ENCODE measurements at places on chromosomes 4 and X.

DNA sequence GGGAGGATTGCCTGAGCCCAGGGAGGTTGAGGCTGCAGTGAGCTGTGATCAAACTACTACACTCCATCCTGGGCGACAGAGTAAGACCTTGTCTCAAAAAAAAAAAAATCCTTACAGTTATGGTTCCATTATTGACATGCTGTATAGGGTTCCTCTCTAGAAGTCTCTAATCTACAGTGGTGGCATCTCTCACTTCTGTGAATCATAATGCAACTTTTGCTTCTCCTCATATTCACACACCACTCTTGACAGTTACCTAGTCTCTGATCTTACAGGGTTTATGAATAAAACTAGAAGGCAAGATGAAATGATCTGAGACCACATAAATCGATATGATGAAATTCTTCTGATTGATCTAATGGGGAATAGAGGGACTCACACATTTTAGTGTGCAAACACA is 40.6 kb downstream of the DOCK11 start:
- no peak for DNase-seq

GRCh38 chr4:152686452-152687013 is 6.7 kb upstream of the TMEM154 start:
- DNase-seq = no peak

GRCh38 chr4:129603241-129603931 is 507.4 kb downstream of the C4orf33 start:
- peak; percentile 0 for DNase-seq

- no peak for DNase-seq
These were observed 8.8 kb upstream of the C1GALT1C1 start for GRCh38 chrX:120638619-120639018.

DNA sequence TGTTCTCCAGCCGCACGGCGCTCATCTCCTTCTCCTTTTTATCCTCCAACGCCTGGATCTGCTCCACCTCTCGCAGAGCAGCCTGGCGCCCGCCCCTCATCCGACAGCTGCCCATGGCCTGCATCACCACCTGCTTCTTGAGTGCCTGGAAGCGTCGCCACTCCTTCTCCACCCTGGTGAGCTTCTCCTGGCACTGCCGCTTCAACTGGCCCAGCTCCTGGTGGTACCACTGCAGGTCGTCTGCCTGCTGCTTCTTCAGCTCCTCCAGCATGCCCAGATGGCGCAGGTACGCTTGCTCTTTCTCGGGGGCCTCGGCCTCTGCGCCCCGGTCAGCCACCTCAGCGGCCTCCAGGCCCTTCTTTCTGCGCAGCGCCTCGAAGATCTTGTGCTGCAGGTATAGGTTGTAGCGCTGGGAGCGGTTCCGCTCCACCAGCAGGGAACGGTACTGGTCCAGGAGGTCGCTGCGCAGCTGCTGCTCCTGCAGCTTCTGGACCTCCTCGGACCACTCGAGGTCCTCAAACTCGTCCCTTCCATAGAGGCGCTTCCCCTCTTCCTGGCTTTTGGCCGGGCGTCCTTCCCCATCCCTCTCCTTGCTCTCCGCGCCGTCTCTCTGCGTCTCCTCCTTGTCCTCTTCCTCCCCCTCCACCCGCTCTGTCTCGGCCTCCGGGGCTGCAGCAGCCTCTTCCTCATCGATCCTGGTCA is 1.2 kb upstream of the TADA2B start:
- no peak for DNase-seq

GRCh38 chrX:110276778-110277177 is 41.1 kb downstream of the AMMECR1 start:
- no peak for DNase-seq

DNA sequence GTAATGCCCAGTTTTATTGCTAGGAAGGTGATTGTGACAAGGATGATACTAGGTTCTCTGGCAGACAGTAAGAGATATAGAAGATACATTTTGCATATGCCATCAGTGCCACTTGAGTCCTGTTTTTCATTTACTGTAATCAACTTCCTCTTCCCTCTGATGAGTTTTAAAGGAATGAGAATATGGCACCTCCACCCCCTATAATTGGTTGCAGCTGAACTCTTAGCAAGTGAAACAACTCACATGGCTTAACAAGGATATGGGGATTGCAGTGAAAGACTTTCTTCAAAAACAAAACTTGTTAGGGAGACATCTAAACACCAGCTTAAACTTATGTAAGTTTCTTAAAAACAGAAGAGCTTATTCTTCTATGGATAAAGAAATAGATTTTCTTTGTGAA is 90.0 kb downstream of the AREG start:
- peak; percentile 16 for DNase-seq

- DNase-seq = no peak
These were observed 77.6 kb upstream of the SLC39A8 start for GRCh38 chr4:102422843-102423242.

DNA sequence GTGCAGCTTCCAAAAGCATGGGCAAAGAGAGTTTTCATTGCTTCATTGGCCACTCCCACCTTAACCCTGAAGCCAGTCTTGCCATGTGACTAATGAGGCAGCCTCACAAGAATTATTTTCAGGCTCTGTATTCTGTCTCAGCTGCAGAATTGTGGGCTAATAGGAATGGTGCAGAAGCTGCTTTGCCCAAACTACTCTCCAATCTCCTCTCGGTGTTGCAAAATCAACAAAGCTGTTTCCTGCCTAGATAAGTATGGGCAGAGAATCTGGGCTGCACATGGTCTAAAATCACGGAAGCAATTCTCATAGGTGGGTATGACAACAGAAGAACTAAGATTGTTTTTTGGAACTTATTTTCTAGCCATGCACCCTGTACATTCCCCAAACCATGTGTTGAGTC is 31.4 kb downstream of the PPP1R2C start:
- no peak for DNase-seq

- DNase-seq = no peak
These were observed 153.0 kb downstream of the ADAM29 start for GRCh38 chr4:175071123-175071522.

DNA sequence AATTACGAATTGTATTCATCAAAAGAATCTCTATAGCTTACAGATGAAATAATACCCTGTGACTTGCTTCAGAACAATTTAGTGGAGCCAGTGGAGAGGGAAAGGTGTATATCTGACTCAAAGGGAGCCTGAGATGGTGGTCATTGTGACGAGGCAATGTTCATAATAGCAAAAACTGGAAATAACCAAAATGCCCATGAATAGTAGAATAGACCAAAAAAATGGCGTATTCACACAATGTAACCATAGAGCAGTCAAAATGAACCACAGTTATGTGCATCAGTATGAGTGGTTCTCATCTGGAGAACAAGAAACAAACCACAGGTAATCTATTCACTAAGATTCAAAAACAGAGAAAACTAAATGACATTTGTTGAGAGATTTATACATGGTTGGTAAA is 125.3 kb upstream of the CLNK start:
- no peak for DNase-seq

DNA sequence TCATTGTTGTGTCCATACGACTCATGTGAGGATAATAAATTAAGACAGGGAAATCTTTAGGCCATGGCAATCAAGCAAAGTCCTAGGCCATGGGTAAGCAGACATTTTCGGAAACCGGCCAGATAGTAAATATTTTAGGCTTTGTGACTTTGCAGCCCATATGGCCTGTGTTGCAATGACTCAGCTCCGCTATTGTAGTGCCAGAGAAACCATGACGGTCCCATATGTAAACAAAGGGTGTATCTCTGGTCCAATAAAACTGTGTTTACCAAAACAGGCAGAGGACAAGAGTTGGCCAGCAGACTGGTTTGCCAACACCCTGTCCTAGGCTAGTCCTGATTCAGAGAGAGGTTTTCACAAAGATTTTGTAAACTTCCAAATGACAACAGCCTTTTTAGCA is 5.0 kb downstream of the FAM114A1 start:
- no peak for DNase-seq

DNA sequence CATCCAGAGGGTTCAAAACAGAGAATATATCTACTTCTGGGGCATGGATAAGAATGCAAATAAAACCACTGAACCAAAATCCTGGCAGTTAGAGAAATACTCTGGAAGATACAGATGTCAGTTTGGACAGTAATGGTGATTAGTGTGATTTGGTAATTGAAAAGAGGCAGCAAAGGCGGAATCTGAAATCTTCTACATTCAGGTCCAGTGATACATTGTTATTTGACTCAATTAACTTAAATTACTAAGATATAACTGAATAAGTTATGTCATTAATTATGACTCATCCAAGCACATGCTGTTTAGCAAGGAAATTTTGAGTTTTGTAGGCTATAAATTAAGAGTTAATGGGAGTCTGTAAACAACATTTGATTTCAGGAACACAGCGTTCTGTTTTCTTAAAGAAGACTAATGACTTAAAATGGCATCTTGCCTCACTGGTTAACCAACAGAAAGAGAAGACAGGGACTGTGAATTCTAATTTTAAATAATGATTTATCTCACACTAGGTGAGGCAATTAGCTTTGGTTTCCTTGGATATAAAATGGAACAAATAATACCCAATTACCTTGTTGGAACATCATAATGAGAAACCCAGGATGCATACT is 937.1 kb downstream of the PDHA2 start:
- DNase-seq = no peak

DNA sequence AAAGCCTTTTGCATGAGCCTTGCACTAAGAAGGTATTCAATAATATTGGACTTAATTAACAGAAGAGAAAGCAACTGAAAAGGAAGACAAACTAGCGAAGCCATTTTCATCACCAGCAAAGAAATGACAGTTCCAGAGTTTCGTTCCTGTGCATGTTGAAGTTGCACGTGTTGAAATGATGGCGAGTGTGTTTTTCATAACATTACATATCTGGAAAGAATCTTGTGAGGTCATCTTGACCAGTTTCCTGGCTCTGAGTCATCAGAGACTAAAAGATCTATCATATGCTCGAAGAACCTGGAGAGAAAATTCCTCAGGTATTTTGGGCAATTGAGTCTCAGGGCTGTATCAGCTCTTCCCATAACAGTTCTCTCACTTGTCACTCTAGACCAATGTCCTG is 106.2 kb upstream of the MAML3 start:
- DNase-seq = peak; percentile 56

GRCh38 chr4:61545902-61546480 is 345.9 kb downstream of the ADGRL3 start:
- DNase-seq = no peak

- no peak for DNase-seq
These were observed 965 bp downstream of the PPA2 start for GRCh38 chr4:105472871-105473323.

DNA sequence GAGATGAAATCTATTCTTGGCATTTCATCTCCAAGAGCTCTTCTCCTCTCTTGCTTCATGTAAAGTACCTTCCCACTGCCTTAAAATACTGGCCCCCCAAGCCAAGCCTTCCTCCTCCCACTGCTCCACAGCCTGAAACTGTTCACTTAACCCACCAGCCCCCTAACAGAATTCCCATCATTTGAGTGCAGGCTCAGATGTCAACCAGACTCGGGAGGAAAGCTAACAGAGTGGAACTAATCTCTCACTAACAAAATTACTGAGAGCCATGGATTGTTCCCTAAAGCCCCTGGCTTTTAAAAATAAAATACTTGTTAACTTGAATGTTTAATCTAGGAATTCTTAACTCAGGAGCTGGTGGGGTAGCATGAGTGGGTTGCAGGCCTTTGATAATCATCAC is 7.1 kb upstream of the DCUN1D4 start:
- DNase-seq = no peak

- DNase-seq = no peak
These were observed 959.0 kb downstream of the C4orf33 start for GRCh38 chr4:130054908-130055307.

DNA sequence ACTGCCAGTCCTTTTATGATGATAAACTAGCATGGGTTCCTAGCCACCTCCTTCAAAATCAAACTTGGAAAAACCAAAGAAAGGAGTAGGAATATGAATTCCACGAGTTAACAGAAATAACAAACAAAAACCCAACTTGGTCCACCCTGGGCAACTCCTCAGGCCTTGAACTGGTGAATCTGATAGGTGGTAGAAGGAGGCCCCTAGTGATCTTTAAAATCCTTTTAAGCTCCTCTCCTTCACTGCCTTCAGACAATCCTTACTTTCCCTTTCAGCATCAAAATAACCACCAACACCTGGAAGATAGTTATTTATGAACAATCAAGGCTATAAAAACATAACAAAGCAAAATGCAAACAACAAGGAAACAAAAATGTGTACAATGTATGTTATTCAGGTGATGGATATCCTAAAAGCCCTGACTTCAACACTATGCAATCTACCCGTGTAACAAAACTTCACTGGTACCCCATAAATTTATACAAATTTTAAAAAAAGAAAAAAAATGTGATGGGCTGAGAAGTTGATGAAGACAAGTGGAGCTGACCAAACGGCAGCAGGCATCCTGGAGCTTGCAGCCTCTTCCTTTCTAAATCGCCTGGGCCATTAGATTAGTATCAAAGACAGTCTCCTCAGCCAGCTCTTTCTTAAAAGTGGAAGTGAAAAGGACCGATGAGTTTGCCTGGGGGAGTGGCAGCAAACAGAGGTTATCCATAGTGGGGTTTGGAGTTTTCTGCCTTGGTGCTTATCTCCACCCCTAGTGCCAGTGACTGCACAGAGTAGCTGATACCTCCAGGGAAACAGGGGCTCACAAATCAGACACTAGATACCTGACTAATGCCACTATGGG is 179.6 kb downstream of the TMA16 start:
- DNase-seq = peak; percentile 60

- no peak for DNase-seq
These were observed at the start of gene GLRA2 for GRCh38 chrX:14529290-14529989. Gene GLRA2 (plus strand): TSS chrX:14529536. CDS start chrX:14530058, 522 bp downstream.

DNA sequence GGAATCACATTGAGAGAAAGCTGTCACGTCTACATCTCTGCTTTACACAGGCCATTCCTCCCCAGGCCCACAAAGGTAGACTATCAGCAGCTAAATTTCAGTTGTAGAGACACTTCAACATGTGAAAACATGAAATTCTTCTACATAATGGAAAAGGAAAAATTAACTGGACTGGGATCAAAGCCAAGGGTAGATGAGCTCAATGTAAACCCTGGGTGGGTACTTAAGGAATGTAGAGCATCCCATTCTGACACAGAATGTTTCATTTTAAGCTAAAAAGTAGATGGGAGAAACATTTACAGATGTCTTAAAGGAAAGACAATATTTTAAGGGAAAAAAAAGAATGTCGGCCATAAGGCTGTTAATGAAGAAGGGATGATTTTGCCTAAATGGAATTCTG is 51.3 kb upstream of the NPNT start:
- DNase-seq = no peak

DNA sequence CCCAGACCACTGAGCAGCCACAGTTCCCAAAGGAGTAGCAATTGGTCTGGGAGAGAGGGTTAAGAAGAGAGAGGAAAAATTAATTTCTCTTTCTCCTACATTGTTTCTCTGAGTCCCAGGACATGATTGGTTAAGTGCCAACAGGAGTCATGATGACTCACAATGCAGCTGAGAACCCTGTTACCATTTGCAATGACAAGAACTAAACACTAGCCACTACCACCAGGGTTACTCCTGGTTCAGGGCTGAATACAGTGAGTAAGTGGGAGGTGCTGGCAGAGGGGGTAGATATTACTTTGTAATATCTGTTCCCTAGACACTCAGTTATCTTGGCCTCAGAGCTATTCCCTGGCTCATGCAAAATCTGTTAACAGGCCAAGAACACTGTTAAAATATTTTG is 18.0 kb downstream of the ETDC start:
- no peak for DNase-seq

GRCh38 chr4:82661181-82661992 is 99.6 kb upstream of the TMEM150C start:
- DNase-seq = no peak

- DNase-seq = peak; percentile 29
These were observed at the start of gene ZCCHC18 for GRCh38 chrX:104112326-104112951. Gene ZCCHC18 (plus strand): TSS chrX:104112523. CDS start chrX:104114112, 1,589 bp downstream.
